ENCODE measurements at places on chromosomes 7 and 10.

- DNase-seq = no peak
These were observed 119.7 kb upstream of the TNRC18 start for GRCh38 chr7:5543361-5543760.

GRCh38 chr10:451021-451471 is 238.4 kb downstream of the DIP2C start:
- peak; percentile 19 for DNase-seq

DNA sequence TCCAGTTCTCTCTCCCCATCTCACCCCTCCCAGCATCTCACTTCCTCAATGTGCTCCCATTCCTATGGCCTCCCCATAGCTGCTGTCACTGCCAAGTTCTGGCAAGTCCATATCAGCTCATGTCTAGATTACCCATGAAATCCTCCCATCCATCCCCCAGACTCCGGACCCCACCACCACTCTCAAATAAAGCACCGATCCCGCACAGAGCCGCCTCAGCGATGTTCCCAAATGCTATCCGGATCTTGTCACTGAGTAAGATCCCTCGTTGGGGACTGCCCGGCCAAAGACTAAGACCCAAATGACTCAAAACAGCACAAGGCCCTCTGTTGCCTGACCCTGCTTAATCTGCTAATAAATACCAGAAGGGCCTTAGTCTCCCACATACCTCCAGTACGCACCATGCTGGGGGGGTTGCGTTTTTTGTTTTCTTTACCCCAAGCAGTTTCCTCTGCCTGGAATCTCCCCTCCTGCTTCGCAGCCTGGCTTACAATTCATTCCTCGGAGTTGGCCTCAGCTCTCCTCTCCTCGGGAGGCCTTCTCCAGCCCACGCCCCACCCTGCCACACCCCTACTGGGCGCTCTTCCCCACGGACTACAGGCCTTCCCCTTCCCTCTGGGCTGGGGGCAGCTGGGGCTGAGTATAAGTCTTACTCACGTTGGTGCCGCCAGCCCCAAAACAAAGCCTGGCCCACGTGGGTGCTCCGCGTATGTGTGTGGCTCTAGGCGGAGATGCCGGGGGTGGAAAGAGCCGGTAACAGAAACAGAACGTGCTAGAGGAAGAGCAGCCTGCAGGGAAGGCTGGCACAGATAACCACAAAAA is 1.8 kb upstream of the DUSP5 start:
- peak; percentile 84 for DNase-seq

GRCh38 chr10:49762566-49762877 is 399 bp upstream of the OGDHL start:
- DNase-seq = no peak

GRCh38 chr10:78576276-78576675 is 492.5 kb upstream of the ZMIZ1 start:
- DNase-seq = no peak

GRCh38 chr7:66181845-66182244 is 23.3 kb upstream of the TPST1 start:
- no peak for DNase-seq

DNA sequence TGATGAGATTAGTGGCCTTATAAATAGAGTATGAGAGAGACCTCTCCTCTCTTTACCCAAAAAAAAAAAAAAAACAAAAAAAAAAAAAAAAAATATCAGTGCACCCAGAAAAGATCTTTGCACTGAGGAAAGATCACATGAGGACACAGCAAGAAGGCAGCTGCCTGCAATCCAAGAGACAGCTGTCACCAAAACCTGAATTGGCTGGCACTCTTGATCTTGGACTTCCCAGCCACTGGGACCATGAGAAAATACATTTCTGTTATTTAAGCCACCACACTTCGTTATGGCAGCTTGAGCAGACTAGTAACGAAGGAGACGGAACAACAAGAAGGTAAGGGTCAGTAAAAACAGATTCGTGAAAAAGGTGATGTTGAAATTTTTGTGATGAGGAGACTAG is 47.0 kb downstream of the TMEM106B start:
- no peak for DNase-seq

- DNase-seq = no peak
These were observed 9.4 kb upstream of the IKZF1 start for GRCh38 chr7:50295133-50295532.

DNA sequence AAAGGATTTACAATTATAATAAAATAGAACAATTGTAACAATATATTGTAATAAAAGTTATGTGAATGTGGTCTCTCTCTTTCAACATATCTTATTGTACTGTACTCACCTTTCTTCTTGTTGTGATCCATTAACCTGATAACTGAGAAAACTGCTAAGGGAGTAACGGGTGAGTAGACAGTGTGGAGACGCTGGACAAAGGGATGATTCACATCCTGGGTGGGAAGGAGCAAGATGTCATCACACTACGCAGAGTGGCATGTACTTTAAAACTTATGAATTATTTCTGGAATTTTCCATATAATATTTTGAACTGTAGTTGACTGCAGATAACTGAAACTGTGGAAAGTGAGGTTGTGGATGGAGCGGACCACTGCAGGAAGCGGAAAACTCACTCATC is 91.2 kb upstream of the PLPP4 start:
- DNase-seq = peak; percentile 77

GRCh38 chr10:88069338-88069737 is 205.9 kb downstream of the PTEN start:
- no peak for DNase-seq

DNA sequence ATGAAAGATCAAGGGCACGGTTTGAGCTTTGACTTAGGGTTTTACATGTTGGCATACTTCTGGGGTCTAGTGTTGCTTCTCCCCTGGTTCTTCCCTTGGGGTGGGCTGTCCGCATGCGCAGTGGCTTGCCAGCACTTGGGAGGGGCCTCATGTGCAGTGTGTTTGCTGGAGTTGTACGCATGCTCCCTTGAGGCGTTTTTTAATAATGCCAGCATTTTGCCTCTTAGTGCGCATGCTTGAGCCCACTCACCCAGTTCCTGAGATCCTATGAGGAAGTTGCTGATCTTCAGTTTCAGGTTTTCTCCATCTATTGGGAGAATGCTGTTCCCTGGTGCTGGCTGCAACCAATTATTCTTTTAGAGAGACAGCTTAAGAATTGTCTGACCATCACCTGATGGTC is 113.4 kb upstream of the GPR141 start:
- DNase-seq = no peak

DNA sequence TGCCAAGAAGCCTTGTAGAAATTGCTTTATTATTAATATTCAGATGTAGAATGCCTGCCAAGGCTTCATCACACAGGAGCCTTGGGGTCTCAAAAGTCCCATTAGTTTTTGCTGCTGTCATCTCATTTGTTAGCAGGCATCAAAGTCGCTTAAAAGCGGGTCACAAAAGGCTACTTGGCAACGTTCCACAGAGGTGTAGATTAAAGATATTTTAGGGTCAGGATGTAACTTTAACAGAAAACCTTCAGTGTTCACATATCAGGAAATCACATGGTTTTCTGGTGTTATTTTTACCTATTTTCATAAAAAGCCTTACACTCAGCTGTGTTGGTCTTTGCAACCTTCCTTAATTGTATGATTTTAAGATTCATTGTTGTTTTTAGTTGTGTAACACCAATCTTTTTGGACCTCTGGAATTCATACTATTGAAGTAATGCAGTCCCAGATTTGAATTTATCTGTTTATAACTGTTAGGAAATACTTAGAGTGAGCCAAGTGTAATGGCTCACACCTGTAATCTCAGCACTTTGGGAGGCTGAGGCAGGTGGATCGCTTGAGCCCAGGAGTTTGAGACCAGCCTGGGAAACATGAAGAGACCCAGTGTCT is 65.3 kb downstream of the TET1 start:
- no peak for DNase-seq

DNA sequence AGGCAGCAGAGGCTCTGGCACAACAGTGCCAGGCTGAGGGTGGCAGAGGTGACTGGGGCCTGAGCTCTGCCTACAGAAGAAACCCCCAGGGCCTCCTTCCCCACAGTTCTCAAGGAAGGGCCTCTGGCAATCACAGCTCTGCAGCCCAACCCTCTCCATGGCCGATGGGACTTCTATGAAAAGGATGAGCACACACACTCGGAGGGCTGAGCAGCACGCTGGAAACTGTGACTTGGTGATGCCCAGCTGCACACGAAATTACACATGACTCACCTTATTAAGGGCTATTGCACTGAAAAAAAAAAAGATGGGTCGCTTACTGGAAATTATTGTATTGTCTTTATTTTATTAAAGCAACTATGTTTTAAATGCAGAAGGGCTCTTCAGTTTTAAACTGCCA is 42.9 kb upstream of the LRRC18 start:
- no peak for DNase-seq

DNA sequence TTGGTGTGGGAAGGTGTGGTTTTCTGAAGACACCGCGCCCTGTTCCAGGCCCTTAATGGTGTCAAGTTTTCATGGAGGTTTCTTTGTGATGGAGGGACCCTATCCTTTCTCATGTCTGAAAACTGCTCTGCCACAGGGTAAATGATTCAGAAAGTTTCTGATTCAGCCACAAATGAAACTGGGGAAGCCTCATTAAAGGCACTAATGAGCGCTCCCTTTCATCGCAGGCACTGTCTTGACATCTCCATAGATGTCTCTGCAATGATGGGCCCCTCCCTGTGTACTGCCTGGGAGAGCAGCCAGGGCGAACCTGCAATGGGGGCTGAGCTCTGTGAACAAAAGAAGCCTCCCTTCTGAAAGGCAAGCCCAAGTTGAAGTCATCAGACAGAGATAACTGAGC is 355.3 kb downstream of the PRPF18 start:
- no peak for DNase-seq

DNA sequence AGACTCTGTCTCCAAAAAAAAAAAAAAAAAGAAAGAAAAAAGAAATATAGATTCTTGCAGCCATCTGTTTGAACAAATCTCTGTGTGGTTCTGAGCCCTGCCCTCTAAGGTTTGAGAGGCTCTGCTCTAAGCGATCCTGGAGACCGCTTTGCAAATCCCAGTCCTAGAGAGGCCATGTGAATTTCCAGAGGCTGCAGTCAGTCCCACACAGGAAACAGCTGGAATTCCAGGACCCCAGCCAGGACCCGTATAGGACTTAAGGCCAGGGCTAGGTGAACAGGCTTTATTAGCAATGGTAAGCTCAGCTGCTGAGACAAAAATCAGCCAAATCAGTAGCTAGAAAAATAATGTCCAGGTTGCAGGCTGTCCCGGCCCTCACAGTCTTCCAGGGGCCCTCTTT is 154.8 kb downstream of the RPS24 start:
- no peak for DNase-seq

DNA sequence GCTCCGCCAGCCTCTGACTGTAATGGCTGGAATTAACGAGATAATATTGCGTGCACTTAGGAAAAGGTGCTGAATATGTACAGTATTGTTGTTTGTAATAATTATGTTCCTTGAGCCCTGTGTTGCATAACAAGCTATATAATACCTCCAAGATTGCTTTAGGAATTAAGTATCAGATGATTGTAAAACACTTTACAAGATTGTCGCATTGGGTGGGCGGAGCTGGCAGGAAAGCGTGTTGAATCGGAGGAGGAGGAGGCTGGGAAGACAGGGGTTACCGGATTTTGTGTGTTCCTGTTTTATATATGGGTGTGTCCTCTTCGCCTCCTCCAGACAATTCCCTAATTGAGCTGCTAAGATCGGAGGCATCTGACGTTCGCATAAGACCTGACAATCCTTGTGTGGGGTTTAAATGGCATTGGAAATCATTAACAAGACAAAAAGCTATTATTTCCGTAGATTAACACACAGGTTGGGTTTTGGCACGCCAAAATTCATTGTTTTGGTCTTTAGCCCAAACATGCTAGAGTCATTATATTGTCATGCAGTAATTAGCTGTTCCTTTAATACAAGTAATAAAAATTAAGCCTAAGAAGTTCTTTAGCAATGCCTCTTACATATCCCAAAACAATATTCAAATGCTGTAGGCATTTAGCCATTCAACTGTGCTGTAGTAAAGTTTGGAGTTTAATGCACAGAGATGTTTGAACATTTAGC is 192.9 kb upstream of the SH2B2 start:
- no peak for DNase-seq

DNA sequence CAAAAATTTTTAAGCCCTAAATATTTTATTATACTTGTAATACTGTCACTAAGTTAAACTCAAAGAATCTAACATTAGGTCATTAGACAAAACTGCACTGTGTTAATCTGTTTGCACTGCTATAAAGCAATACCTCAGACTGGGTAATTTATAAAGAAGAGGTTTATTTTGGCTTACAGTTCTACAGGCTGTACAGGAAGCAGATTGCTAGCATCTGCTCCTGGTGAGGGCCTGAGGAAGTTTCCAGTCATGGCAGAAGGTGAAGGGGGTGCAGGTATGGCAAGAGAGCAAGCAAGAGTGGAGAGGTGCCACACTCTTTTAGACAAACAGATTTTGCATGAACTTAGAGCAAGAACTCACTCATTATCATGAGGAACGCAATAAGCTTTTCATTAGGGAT is 125.7 kb downstream of the IMMP2L start:
- no peak for DNase-seq

DNA sequence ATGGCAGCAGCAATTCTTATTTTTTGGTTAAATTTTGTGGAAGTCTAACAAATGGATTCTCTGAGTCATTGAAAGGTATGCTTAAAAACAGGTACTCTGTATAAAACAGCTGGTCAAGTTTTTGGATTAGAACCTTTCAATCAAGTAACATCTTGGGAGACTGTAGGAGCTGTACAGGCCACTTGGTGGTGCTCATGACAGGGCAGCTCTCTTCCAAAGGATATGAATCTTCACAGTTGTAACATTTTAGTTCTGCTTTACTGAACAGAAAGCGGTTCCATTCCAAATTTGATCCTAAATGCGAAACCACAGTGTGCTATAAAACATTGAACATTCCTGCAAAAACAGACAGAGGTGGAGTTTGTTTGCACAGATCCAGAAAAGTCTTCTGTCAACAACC is 44.5 kb upstream of the AGR3 start:
- DNase-seq = peak; percentile 23

GRCh38 chr7:159049266-159050025 is 95.2 kb downstream of the VIPR2 start:
- DNase-seq = no peak

GRCh38 chr7:17159500-17160037 is 138.9 kb upstream of the AHR start:
- DNase-seq = no peak

- peak; percentile 61 for DNase-seq
These were observed 17.2 kb upstream of the SLC18A3 start for GRCh38 chr10:49592726-49593563.

DNA sequence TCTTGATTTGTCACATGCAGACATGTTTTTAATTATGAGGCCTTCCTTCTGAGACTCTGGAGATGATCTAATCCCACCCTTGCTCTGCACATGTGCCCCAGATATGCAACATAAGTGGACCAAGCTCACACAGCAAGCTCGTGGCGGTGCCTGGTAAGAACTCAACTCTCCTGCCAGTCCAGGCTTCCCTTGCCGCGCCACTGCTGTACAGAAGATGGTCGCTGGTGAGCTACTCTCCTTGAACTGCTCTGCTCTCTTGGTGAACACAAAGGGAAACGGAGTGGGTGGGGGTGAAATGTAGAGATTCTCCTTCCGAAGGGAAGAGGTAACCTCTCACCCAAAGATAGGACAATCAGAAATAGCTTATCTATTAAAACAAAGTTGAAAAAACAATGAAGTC is 25.7 kb downstream of the MYOF start:
- DNase-seq = no peak
